ENCODE measurements at places on chromosomes 5 and 9.

DNA sequence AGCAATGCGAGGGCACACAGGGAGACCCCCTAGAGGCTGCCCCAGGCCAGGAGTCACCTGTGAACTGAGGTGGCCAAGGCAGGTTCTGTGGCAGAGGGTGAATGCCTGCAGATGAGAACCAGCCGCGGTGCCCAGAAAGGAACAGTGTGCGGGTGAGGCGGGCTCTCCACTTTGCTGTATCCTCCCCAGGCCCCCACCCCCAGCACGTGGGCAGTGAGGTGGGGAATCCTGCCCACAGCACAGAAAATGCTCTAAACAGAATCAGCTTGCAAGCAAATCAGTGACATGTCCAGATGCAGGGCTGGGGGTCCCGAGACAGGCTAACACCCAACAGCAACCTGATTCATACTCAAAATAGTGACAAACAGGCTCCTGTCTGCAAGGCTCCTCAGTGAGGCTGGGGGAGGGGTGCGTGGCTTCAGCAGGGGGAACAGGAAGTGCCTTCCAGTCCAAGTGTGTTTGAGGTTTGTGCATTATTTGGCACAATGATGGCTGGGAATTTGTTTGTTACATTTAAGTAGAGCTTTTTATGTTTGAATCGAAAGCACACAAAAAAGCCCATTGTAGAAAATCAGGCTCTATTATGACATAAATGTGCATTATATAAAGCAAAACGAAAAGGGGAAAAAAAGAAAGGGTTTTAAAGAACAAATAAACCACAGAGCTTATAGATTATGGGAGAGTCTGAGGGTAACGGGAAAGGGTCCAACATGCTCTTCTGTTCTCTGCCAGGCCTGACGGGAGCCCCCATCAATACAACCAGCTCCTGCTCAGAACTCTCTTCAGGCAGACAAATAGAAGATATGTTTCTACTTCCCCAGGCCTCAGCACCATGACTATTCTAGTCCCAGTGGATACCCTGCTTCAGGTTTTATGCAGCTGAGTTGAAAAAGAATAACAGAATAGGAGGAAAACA, 201.3 kb downstream of the HSD17B3 start:
- no peak for DNase-seq

- DNase-seq: no peak
These were observed 146.9 kb downstream of the PLCXD3 start for GRCh38 chr5:41363343-41363986.

GRCh38 chr9:138076650-138077009, 199.0 kb downstream of the CACNA1B start:
- no peak for DNase-seq

DNA sequence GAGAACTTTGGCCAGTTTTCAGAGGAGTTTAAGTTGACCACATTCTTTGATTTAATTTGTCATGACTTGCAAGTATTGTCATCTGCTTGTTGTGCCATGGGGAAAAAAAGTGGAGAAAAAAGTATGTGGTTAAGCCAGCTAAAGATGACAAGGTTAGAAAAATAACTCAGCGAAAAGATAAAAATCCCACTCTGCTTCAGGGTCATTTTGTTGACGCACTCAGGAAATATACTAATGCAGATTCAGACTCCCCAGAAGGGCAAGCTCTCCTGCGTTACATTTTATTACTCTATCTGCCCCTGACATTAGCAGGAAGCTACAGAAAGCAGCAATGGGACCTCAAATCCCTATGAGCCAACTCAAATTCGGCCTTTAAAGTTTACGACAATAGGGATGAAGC, 27.6 kb upstream of the TESK1 start:
- no peak for DNase-seq

- no peak for DNase-seq
These were observed 355.4 kb upstream of the PDE4D start for GRCh38 chr5:60248901-60249300.

Data from stimulated activated CD4-positive, alpha-beta T cell treated with anti-CD3 and anti-CD28 coated beads, Interleukin-2, amount 100 ng/mL, for 48 hours (primary cell).